ENCODE measurements at places on chromosomes 12 and 14.

DNA sequence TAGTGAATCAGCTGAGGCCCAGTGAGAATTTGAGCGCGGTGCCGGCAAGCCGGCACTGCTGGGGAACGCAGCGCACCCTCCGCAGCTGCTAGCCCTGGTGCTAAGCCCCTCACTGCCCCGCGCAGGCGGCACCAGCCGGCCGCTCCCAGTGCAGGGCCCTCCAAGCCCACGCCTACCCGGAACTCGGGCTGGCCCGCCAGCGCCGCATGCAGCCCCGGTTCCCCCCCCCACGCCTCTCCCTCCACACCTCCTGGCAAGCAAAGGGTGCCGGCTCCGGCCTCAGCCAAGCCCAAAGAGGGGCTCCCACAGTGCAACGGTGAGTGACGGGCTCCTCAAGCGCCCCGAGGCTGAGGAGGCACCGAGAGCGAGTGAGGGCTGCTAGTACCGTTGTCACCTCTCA lies 54.5 kb upstream of the VASH1 start:
- no peak for DNase-seq

DNA sequence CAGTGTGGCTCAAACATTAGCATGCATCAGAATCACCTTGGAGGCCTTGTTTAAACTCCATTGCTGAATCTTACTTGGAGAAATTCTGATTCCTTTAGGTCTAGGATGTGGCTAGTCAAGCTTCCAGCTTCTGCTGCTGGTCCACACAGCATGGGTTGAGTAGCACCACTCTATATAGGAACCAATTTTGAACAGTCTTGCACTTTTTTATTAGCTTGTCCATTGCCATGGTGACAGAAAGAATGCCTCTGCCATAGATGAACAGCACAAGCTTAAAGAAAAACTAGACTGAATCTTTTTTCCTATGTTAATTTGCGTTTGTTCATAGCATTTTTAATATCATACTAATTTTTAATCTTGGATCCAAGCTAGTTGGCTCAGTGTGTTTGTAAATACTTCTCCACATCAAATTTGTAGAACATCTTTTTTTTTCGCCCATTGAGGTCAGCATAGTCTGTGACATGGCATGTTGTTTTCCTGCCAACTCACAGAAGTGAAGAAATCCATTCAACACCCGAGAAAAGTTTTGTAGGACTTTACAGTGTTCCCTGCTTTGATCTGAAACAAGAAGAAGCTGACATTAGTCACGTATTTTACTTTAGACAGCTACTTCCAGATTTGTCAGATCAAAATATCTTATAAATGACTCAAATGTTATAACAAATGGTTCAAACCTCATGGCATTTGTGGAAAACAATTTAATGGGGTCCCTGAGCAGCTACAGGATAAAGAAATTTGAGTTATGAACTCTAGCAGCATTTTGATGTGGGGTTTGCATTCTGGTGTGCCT lies 438.8 kb downstream of the EGLN3 start:
- no peak for DNase-seq

DNA sequence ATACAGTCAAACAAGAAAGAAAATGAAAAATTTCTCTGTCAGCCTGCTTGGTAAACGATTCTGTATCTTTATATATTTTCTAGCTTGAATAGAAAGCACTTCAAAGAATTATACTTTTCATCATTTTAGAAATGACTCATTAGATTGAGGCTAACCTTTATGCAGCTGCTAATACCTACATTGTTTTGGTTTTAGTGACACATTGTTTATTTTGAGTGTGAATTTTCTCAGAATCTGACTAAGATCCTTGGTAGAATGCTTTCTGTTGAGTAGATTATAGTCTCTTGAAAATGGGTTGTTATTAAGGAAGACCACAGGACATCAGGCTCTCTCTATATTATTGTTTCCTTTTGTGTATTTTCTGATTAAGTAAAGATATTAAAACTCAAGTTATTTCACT lies at the start of gene PMCH:
Gene PMCH (minus strand): TSS at position 45 of the 400 bp plus-strand sequence. CDS start 63 bp downstream, outside the sequence.
- DNase-seq = peak; percentile 37

- no peak for DNase-seq
Measured at GRCh38 chr12:70353780-70354660, 12.1 kb upstream of the KCNMB4 start.

GRCh38 chr14:71168564-71169427 lies 261.5 kb downstream of the PCNX1 start:
- DNase-seq = no peak

- DNase-seq = no peak
Measured at GRCh38 chr14:51165415-51165814, 70.5 kb upstream of the TRIM9 start.

DNA sequence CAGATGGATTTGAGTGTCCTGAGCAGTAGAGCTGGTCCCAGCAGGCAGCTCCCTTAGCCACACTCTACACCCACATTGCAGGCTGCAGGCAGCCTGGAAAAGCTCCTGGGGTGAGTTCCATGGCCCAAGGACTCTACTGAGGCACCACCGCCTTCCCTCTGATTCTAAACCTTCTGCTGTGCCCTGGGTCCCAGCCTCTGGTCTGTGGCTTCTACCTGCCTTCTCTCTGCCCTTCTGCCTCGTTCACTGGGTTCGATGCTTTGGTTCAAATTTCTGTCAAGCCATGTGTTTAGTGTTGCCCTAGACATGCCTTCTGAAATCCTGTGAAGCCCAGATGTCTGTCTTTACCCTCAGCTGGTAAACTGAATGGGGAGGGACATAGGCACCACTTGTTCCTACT lies 1.5 kb upstream of the FGF6 start:
- no peak for DNase-seq

DNA sequence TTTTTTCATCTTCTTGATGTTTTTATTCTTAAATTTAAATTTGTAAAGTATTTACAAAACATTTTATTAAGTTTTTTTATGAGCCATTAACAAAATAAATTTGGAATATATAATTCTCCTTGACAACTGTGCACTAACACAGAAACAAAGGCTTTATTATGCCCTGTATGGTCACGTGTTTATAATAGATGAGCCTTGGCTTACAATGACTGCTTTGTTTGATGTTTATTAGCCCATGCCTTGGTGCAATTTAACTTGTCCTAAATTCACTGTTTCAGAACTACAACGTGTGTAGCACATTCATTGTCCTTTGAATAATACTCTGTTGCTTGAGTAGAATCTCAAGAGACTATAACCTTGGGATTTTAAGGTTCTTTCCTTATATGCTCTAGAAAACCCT lies 59.8 kb downstream of the CNTN1 start:
- no peak for DNase-seq

GRCh38 chr12:13981296-13981962 lies at the start of gene GRIN2B:
TSS of gene GRIN2B (minus strand) at chr12:13981602. CDS start at chr12:13866208, 115,394 bp downstream.
- DNase-seq = peak; percentile 31

DNA sequence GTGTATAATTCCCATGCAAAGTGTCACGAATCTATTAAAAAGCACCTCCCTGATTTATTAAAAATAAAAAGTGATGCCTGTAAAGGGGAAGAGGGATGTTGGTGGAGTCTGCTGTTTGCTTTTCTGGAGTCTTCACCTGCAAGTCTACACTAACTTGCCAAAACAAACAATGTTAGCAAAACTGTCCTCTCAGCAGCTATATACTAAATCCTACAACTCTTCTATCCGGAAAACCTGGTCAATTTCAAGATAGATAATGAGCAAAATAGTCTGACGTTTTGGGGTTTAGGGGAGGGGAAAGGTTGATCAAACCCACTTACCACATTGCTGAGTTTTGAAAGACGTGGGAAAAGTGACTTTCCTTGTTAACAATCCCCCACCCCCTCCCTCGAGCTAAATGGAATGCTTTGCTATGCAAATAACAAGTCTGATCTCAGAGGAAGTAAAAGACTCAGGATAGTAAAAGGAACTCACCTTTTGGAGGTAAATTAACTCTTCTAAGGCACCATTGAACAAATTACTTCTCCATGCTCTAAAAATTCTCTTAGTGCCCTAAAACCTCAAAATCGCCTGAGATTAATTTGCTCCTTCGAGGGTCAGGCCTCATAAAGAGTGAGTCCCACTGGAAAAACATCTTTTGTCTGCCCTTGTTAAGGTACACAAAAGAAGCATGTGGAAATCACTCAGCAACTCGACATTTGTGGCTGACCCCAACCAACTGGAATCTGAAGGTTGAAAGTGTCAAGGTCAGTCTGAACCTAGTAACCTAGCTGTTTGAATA lies 13.5 kb downstream of the BMP4 start:
- DNase-seq = no peak

DNA sequence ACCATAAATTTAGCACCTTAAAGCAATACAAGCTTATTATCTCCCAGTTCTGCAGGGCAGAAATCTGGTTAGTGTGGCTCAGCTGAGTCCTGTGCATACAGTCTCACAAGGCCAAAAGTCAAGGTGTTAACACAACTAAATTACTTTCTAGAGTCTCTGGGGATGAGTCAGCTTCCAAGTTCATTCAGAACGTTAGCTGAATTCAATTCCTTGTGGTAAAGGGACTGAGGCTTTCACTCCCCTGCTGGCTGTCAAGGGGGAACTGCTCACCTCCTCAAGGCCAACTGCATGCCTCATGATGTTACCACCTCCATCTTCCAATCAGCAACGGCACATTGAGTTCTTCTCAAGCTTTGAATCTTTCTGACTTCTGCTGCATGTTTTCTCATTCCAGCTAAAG lies 27.6 kb downstream of the EML5 start:
- DNase-seq = peak; percentile 21

- no peak for DNase-seq
Measured at GRCh38 chr12:110563702-110564470, 19.2 kb downstream of the PPTC7 start.

DNA sequence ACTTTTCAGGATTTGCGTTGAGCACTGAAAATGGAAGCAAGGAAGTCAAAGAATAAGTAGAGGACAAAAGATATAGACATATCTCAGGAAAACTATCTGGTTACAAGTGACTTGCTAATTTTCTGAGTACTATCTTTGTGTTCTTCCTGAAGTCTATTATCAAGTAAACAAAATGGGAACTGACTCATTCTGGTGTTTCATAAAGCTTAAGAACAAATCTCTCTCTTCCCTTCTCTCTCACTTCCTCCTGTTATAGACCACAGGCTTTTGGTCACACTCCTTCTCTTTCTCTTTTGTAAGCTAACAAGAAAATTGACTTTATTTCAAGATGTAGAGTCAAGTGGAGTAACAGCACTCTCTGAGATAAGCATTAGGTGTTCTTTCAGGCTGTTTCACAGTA lies 406.6 kb upstream of the SYT1 start:
- no peak for DNase-seq

DNA sequence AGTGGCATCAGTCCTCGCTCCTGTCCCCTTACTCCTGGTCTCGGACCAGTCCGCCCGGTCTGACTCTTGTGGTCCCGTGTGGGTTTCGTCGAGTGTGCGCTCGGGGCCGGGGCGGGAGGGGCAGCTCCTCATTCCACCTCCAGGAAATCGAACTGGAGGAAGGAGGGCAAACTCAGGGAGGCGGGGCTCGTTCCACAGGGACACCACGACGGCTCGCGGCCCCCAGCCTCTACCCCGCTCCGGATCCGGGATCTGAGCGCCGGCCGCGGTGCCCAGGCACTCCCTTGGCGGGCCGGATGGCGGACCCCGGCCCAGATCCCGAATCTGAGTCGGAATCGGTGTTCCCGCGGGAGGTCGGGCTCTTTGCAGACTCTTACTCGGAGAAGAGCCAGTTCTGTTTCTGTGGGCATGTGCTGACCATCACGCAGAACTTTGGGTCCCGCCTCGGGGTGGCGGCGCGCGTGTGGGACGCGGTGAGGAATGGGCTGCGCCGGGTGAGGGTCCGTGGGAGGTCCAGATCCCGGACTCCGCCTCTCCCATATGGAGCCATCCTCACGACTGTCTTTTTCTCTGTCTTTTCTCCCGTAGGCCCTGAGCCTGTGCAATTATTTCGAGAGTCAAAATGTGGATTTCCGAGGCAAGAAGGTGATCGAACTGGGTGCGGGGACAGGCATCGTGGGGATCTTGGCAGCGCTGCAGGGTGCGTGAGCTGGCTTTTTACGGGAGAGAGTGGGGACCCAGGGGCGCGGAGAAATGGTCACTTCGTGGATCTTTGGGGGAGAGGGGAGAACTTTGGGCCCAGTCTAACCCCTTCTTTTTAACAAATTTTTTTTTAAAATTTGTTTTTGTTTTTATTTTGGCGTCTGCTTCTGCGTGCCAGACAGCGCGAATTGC lies at the start of gene EEF1AKMT3:
Gene EEF1AKMT3 (plus strand): TSS at position 186 of the 894 bp plus-strand sequence. CDS start 111 bp downstream, at position 297.
- no peak for DNase-seq

- DNase-seq = peak; percentile 75
Measured at GRCh38 chr14:68598621-68599447, 194.0 kb downstream of the ZFP36L1 start.

GRCh38 chr14:69943084-69943780 lies 64.0 kb downstream of the SMOC1 start:
- no peak for DNase-seq

GRCh38 chr12:57631566-57632072 lies 1.4 kb downstream of the B4GALNT1 start:
- DNase-seq = no peak

GRCh38 chr14:71942904-71943694 lies 10.9 kb downstream of the RGS6 start:
- no peak for DNase-seq

DNA sequence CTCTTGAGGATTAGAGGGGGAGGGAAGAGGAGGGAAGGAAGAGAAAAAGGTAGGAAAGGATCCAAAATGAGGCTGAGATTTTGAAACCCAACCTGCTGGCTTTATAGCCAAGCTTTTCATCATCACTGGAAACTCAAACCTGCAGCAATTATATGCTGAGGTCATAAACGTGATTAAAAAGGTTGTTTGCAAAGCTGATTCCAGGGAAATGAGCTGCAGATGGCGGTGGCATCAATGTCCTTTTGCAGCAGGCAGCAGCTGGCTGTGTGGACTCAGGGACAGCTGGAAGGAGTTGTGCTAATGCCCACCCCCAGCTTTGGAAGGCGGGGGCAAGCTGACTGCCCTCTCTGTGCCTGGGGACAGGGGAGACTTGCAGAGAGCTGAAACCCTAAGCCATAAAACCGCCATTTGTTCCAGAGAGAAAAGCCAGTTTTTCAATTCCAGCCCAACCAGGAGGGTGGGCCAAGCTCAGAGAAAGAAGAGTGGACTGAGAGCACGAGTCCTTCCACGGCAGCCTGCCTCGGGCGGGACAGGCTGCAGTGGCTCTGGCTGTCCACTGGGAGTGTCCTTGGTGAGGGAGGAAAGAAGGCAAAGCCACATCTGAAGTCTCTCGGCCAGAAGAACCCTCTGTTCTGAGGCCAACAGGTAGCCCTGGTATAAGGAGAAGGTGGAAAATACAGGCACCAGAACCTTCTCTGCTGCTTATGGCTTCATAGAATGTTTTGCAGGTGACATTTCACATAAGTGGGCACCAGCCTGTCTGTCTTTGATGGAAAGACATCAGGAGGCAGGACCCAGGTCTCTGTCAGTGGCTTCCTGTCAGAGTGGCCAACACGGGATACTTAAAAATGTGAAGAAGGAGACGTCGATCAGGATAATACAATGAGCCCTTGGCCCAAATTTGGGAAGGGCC lies 90.7 kb downstream of the SINHCAF start:
- DNase-seq = no peak

GRCh38 chr12:130320536-130320935 lies 17.2 kb upstream of the PIWIL1 start:
- DNase-seq = no peak

Data from kidney epithelial cell (primary cell).